ENCODE measurements at places on chromosomes 1 and 21. TPM values are rescaled to one million over a fixed set of nuclear protein-coding genes. Genes with fewer than 3 reads are reported as not detected.
A peak's percentile ranks its signal among the peaks of the same experiment; 100 is the strongest.

C1QTNF12 gene
- total RNA-seq: 1.0 TPM

MARK1 gene
- total RNA-seq: 16.2 TPM

CR1 gene
- not detected for total RNA-seq

OSCP1 gene
- total RNA-seq: 4.4 TPM

KRTAP7-1 gene
- not detected for total RNA-seq

GRCh38 chr1:206895837-206896242 is 1.4 kb upstream of the IL24 start:
- DNase-seq: peak; percentile 75

DNA sequence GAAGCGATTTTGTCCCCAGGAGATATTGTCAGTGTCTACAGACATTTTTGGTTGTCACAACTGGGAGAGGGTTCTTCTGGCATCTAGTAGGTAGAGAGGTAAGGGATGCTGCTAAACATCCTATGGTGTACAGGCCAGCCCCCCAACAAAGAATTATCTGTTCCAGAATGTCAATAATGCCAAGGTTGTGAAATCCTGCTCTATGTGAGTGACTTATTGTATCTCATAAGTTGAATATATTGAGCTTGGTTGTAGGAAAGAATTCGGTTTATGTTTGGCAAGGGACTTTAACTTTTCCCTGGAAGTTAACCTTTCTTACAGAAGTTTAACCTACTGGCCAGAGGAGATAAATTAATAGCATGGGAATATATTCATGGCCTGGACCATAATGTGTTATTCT is 52.6 kb upstream of the ANGPTL1 start:
- no peak for DNase-seq

DNA sequence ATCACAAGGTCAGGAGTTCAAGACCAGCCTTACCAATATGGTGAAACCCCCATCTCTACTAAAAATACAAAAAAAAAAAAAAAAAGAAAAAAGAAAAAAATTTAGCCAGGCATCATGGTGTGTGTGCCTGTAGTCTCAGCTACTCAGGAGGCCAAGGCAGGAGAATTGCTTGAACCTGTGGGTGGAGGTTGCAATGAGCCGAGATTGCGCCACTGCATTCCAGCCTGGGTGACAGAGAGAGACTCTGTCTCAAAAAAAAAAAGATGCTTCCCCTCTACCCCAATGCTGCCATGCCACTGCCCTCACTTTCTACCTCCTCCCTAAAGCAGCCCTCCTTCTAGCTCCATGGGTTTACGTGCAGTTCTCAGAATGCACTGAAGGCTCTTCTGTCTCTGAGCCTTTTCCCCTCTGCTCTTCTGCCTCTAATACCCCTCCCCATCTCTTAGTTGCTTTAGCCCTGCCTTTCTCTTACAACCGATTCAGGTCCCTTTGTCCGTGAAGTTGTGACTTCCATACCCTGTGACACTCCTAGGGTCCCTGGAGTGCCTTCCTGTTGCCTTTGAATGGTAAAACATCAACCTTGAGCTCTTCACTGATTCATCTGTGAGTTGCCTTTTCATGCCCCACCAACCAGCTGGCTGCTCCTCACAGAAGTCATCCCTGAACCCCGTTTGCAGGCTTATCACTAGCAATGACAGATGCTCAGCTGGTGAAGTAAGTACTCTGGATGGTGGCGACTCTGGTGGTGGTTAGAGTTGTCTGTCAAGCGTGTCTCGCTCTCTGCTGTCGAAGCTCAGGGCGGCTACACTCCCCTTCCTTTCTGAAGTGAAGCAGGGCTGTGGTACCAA is 234.9 kb downstream of the RHOU start:
- no peak for DNase-seq

GRCh38 chr1:31764312-31765040 is at the start of gene ADGRB2:
Gene ADGRB2 (minus strand): TSS chr1:31764340. CDS start chr1:31757221, 7,119 bp downstream.
- DNase-seq: no peak

GRCh38 chr1:231731268-231731667 is 104.7 kb downstream of the DISC1 start:
- DNase-seq: no peak

DNA sequence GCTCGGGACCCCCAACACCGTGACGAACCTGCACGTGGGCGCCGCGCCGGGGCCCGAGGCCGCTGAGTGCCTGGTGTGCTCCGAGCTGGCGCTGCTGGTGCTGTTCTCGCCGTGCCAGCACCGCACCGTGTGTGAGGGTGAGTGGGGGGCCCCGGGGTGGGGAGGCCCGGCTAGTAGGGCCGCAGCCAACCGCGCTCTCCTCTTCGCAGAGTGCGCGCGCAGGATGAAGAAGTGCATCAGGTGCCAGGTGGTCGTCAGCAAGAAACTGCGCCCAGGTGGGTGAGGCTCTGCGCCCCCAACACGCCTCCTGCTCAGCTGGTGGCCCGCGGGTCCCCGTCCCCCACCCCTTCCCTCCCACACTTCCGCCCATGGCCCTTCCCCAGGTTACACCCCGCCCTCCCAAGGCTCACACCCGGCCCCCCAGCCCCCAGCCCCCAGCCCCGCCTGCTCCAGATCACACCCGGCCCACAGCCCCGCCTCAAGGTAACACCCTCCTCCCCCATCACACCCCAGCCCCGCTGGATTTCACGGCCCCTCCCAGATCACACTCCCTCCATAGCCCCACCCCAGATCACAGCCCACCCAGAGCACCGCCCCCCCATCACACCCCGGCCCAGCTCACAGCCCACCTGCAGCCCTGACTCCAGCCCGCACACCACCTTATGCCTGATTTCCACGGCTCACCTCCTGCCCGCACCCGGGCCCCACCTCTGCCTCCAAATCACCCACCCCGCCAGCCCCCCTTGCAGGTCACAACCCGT is 2.4 kb upstream of the MMP23B start:
- DNase-seq: no peak

DNA sequence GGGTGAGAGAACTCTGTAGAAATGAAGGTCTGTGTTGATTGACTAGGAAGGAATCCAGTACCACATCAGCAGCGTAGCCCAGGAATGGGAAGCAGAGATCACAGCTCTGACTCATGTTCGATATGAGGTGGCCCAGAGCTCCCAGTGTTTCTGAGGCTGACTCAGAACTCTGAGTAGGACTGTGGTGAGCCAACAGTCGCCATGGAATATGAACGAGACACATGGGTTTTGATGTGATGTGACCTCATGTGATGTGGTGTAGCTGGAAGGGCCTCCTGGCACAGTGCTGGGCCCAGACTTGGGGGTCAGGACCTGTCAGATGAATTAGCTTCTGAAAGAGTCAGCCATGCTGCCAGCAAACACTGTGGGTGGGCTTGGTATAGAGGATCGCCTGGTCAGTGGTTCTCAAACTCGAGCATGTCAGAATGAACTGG is 237.0 kb downstream of the MRPL39 start:
- peak; percentile 96 for DNase-seq

- no peak for DNase-seq
Measured at GRCh38 chr1:170303034-170303433, 157.3 kb downstream of the NTMT2 start.
